Small intestine (tissue), 16 donors: ENCODE measurements at places on chromosomes 6 and 20. TPM values are rescaled to one million over a fixed set of nuclear protein-coding genes. Genes with fewer than 3 reads are reported as not detected.
A peak's percentile ranks its signal among the peaks of the same experiment; 100 is the strongest.

GRCh38 chr6:30711758-30712380, 5.2 kb downstream of the MDC1 start:
- no peak for DNase-seq
- no peak overlapping the region for H3K27ac ChIP-seq
- H3K4me3 ChIP-seq, result no peak overlapping the region
- H3K27me3 ChIP-seq, result no peaks in the 10 kb centered on the region
- H3K4me1 ChIP-seq, result no peaks in the 10 kb centered on the region

DNA sequence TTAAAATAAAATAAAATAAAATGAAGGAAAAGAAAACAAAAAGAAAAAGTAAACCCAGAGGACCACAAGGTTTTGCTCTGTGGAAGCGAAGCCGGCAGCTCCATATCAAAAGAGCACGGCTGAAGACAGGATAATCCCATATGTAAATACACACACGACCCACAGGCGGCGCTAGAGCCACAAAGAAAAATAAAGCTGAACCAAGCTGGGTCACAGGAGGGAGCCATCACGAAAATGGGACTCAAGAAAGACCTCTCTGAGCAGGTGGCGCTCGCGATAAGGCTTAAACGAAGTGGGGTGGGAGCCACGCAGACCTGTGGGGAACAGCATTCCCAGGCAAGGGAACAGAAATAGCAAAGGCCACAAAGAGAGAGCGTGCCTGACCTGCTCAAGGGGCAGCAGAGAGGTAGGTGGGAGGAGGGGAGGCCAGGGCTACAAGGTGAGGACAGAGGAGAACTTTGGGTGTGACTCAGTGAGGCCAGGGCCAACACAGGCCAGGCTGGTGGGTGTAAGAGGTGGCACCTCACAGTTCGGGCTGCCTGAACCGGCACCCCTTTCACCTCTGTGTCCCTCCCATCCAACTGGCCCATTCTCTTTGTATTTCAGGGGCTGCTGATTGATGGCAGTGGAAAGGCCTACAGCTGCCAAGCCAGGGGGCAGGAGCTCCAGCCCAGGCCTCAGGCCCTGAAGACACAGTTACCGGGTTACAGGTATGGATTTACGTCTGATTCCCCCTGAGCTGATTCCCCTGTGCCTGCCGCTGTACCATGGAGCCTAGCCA, 26.0 kb downstream of the PTGIS start:
- H3K27ac ChIP-seq, result no peak overlapping the region
- H3K4me3 ChIP-seq, result no peak overlapping the region
- no peaks in the 10 kb centered on the region for H3K27me3 ChIP-seq
- no peaks in the 10 kb centered on the region for H3K36me3 ChIP-seq

DNA sequence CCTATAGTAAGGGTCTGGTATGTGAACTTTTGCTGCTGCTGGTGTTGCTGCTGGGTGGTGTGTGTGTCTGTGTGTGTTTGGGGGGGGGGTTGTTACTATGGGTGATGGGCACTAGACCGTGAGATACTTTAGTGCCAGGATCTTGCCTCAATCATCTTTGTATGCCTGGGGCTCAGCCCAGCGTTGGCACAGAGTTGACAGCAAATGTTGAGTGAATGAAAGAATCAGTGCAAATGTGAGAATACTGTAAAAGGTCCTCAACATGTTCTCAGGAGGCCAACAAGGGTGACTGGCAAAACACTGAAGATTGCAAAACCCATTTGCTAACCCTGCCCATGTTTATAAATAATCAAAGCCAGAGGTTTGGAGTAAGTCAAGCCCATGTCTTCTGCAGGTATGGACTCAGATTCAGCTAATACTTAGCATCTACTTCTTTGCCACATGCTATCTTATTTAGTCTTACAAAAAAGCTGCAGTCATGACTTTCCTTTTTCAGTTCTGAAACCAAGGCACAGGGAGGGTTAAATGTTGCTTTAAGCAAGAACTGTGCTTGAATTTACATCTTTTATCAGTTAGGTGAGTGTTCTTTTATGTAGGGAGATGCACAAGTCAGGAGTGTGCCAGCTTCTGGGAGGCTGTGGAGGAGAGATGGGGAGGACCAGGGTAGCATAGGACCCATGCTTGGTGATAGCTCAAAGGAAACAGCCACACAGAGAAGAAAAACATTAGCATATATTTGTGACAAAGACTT, 125.3 kb upstream of the SPACA1 start:
- no peaks in the 10 kb centered on the region for H3K4me1 ChIP-seq
- H3K27ac ChIP-seq, result no peak overlapping the region
- no peaks in the 10 kb centered on the region for H3K36me3 ChIP-seq
- no peak overlapping the region for H3K4me3 ChIP-seq
- H3K27me3 ChIP-seq, result no peaks in the 10 kb centered on the region

- no peaks in the 10 kb centered on the region for H3K4me1 ChIP-seq
- H3K36me3 ChIP-seq, result no peaks in the 10 kb centered on the region
- no peak overlapping the region for H3K27ac ChIP-seq
- DNase-seq, result no peak
These were observed 193.0 kb downstream of the GJA10 start for GRCh38 chr6:90087106-90087833.

DNA sequence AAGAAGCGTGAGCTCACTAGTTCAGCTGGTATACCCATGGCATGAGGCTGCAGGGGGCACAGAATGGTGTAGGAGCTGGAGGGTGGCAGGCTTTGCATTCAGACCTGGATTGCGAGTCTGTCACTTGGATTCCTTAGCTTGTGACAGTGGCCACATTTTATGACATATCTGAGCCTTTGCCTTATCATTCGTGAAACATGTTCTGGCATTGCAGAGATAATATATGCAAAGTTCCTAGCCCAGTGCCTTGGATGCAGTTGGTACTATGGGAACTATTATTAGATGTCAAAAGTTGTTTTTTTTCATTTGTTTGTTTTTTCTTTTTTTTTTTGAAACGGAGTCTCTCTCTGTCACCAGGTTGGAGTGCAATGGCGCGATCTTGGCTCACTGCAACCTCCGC, 230.7 kb upstream of the PRDM1 start:
- no peaks in the 10 kb centered on the region for H3K27me3 ChIP-seq
- H3K36me3 ChIP-seq, result no peaks in the 10 kb centered on the region
- H3K4me1 ChIP-seq, result no peaks in the 10 kb centered on the region
- no peak overlapping the region for H3K4me3 ChIP-seq

DNA sequence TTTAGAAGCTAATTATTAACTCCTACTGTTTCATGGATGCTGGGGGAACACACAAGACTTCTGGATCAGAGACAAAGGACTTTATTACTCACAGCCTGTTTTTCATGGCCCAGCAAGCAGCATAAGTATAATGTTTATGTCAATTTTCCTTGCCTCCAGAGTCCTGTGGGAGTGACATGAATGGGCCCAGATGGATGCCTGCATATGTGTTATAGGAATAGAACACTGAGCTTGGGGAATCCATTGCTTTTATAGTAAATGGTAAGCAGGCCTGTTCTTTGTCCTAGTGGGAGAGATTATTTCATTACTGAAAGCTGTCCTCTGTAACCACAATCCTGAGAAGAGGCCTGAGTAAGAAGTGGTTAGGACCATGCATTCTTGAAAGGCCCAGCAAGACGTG, 25.6 kb downstream of the BLTP3A start:
- H3K4me3 ChIP-seq, result no peak overlapping the region
- no peaks in the 10 kb centered on the region for H3K27me3 ChIP-seq
- H3K4me1 ChIP-seq, result no peaks in the 10 kb centered on the region
- peaks cover 7% of the 10 kb centered on the region for H3K36me3 ChIP-seq

GRCh38 chr6:56693246-56693607, 50.5 kb upstream of the DST start:
- no peaks in the 10 kb centered on the region for H3K27me3 ChIP-seq
- no peaks in the 10 kb centered on the region for H3K36me3 ChIP-seq
- peak; percentile 90 for DNase-seq
- peak overlapping the region; percentile 89 for H3K27ac ChIP-seq
- no peak overlapping the region for H3K4me3 ChIP-seq
- H3K4me1 ChIP-seq, result peaks cover 4% of the 10 kb centered on the region

DNA sequence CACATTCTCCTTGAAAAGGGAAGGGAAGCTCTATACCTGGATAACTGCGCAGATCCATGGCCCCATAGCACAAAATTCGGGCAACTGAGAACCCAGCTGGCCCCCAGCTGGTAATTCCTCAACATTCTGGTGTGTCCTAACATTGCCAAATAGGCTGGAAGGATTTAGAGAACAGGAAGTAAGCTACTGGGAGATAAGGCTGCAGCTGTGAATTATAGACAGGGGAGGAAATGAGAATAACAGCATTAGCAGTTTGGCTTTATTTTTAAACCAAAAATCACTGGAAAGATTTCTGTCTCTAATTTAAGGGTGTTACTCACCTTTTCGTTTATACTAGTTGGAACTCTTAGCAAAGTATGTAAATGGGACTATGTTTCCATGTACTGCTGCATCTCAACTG, 97.2 kb downstream of the TULP4 start:
- peaks cover 4% of the 10 kb centered on the region for H3K4me1 ChIP-seq
- peak; percentile 24 for DNase-seq
- H3K27me3 ChIP-seq, result no peaks in the 10 kb centered on the region
- peaks cover 25% of the 10 kb centered on the region for H3K36me3 ChIP-seq
- H3K27ac ChIP-seq, result no peak overlapping the region
- H3K4me3 ChIP-seq, result no peak overlapping the region

- no peak overlapping the region for H3K4me3 ChIP-seq
- no peaks in the 10 kb centered on the region for H3K4me1 ChIP-seq
- H3K27ac ChIP-seq, result no peak overlapping the region
- H3K36me3 ChIP-seq, result no peaks in the 10 kb centered on the region
- H3K27me3 ChIP-seq, result no peaks in the 10 kb centered on the region
- DNase-seq, result no peak
These were observed 93.4 kb upstream of the SLC2A12 start for GRCh38 chr6:134145786-134146185.

DNA sequence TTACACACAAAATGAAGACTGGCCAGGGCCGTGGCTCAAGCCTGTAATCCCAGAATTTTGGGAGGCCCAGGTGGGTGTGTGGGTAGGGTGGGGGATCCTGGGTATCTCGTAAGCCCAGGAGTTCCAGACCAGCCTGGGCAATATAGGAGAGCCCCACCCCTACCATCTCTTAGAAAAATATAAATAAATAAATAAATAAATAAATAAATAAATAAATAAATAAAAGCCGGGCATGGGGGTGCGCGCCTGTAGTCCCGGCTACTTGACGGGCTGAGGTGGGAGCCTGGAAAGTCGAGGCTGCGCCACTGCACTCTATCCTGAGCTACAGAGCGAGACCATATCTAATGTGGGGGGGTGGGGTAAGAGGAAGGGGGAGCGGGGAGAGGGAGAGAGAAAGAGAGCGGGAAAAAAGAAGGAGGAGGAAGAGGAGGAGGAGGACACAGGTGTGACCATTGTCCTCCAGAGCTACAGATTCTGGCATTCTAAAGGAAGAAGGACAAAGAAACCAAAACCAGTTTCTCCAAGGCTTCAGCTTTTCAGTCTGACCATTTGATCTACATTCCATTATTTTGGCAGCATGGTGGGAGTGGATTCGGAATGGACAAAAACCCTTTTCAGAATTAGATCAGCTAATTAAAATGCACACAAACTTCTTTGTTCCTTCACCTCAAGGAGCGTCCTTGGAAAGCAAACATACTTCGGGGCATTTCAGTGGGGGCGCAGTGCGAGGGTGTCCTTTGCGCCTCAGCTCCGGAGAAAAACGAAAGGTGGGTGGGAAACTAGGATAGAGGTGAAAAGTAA, 577 bp upstream of the C6orf141 start:
- DNase-seq, result no peak
- H3K4me1 ChIP-seq, result peaks cover 5% of the 10 kb centered on the region
- H3K27me3 ChIP-seq, result no peaks in the 10 kb centered on the region

- H3K27ac ChIP-seq, result peak overlapping the region; percentile 98
- peaks cover 10% of the 10 kb centered on the region for H3K4me1 ChIP-seq
- DNase-seq, result no peak
- no peaks in the 10 kb centered on the region for H3K36me3 ChIP-seq
- H3K4me3 ChIP-seq, result no peak overlapping the region
These were observed 64.6 kb upstream of the PIM1 start for GRCh38 chr6:37105148-37106050.

TFAP2D gene
- polyA plus RNA-seq, result not detected

B3GAT2 gene
- polyA plus RNA-seq, result 0.12 TPM

ARMC12 gene
- polyA plus RNA-seq, result not detected

ACTL10 gene
- 5.4 TPM for polyA plus RNA-seq

KIF6 gene
- 0.18 TPM for polyA plus RNA-seq
